ENCODE measurements at places on chromosomes 4 and X. TPM values are rescaled to one million over a fixed set of nuclear protein-coding genes. Genes with fewer than 3 reads are reported as not detected.

DNA sequence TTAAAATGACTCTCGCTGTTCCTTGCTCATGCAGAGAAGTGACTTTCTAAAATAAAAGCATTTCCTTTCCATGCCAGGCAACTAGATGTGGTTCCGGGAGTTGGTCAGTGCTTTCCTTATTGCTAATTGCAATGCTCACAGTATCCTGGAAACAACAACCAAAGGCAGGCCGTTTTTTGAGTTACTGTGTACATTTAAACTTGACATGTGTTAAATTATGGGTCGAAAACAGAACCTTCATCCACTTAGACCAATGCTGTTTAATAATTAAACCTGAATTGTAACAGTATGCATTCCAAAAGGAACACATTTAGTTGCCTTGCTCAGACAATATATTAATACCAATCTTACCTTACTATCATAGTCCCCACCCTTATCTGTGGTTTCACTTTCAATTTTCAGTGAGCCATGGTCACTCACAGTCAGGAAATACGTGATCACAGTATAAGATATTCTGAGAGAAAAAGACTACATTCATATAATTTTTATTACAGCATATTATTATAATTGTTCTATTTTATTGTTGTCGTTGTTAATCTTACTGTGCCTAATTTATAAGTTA is 102.6 kb downstream of the HS6ST2 start:
- no peak overlapping the region for H3K27ac ChIP-seq
- H3K36me3 ChIP-seq: no peaks in the 10 kb centered on the region
- no peaks in the 10 kb centered on the region for H3K27me3 ChIP-seq
- no peaks in the 10 kb centered on the region for H3K4me1 ChIP-seq

DNA sequence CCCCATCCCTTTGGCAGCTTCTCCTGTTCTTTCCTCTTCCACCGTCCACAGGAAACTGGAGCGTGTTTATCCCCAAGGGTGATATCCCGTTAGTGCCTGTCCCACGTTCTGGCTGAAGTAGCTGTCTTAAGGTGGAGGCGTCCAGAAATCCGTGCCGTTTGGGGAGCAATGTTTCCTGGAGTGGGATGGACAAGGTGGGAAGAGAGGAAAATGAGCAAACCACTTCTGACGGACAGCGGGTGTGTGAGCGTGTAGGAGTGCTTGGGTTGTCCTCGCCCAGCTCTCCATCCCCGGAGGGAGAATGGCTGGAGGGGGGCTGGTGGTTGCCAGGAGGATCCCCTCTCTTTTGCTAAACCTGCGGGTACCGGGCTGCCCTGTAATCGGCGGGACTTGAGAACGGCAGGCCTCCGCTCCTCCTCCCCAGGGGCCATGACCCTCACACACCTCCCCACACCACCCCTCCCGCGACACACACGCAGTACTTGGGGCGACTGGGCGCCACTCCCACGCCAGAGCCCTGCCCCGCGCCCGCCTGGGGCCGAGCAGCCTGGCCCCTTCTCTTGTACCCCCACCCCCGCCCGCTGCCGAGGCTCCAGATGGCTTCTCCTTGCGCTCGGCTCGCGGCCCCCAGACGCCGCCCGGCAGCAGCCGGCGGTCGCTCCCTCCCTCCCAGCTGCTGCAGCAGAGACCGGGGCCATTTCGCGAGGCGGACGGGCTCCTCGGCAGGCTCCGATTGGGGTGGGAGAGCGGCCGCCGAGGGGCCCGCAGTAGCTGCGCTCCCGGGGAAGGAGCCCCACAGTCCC is 13.9 kb upstream of the PRDM8 start:
- H3K4me3 ChIP-seq: peak overlapping the region; percentile 50
- H3K27me3 ChIP-seq: no peaks in the 10 kb centered on the region
- H3K27ac ChIP-seq: no peak overlapping the region
- H3K36me3 ChIP-seq: no peaks in the 10 kb centered on the region
- H3K4me1 ChIP-seq: peaks cover 10% of the 10 kb centered on the region
- DNase-seq: no peak

DNA sequence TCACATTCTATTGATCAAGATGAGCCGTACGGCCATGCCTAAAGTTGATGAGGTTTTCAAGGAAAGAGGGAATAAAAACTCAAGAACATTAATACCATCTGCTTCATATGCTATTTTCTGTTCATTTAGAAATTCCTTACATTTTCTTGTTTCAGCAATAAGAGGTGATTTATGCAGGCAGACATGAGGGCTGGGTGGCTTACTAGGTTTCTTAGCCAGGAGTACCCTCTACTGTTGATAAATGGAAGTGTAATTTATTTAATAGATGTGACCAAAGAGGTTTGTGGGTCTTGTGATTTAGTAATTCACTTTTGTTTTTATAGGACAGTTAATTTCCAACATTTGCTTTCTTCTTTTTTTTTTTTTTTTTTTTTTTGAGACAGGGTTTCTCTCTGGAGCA is 6.4 kb upstream of the SMIM9 start:
- no peak overlapping the region for H3K27ac ChIP-seq
- no peak for DNase-seq
- H3K36me3 ChIP-seq: no peaks in the 10 kb centered on the region
- no peaks in the 10 kb centered on the region for H3K27me3 ChIP-seq
- no peak overlapping the region for H3K4me3 ChIP-seq

DNA sequence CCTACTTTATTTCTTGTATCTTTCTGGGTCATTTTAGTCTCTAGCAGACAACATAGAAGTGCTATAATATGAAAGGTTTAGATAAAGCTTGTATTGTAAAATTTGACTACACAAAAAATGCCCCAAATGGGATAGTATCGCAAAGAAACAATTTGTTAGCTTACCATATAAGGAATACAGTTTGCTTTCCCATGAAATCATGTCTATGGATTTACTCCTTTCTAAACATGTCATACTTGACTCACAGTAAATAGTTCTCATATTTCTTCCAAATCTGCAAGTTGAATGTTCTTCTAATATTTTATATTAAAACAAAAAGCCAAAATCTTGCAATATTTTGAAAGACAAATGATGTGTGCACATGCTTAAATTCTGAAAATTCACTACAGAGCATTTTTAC is 103.9 kb downstream of the PPA2 start:
- 0 out of 2 replicates have a peak, but pooled peaks cover 3% of the 10 kb centered on the region for H3K4me1 ChIP-seq
- H3K4me3 ChIP-seq: no peak overlapping the region

- H3K4me1 ChIP-seq: no peaks in the 10 kb centered on the region
- H3K27ac ChIP-seq: no peak overlapping the region
- no peak for DNase-seq
- H3K27me3 ChIP-seq: no peaks in the 10 kb centered on the region
Measured at GRCh38 chr4:127352220-127353113, 280.3 kb upstream of the INTU start.

GRCh38 chr4:139762720-139763119 is 97.1 kb downstream of the MGST2 start:
- H3K4me1 ChIP-seq: no peaks in the 10 kb centered on the region
- no peak overlapping the region for H3K4me3 ChIP-seq
- H3K27me3 ChIP-seq: no peaks in the 10 kb centered on the region

DNA sequence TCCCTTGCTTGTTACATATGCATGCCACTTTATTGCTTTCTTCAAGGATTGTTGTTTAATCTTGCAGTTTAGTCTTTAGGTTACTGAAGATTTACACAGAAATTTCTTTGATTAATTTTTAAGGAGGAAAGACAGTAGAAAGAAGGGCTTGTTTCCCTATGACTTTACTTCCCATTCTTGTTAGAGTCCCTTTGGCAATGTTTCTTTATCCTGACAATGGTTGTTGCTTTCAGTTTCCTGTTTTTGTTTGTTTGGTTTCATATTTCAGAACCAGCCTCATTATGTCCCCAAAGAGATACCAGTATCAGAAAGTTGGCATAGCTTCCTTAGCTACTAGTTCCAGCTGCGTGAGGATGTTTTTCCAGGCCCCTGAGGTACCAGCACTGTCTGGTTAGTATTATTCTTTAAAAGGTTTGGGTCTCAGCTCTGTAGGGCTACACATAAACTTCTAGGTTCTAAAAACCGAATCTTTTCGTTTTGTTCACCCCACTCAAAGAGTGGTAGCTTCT is 61.3 kb upstream of the UNC5C start:
- no peaks in the 10 kb centered on the region for H3K36me3 ChIP-seq
- no peak overlapping the region for H3K4me3 ChIP-seq
- H3K27ac ChIP-seq: no peak overlapping the region
- no peak for DNase-seq
- H3K27me3 ChIP-seq: no peaks in the 10 kb centered on the region

DNA sequence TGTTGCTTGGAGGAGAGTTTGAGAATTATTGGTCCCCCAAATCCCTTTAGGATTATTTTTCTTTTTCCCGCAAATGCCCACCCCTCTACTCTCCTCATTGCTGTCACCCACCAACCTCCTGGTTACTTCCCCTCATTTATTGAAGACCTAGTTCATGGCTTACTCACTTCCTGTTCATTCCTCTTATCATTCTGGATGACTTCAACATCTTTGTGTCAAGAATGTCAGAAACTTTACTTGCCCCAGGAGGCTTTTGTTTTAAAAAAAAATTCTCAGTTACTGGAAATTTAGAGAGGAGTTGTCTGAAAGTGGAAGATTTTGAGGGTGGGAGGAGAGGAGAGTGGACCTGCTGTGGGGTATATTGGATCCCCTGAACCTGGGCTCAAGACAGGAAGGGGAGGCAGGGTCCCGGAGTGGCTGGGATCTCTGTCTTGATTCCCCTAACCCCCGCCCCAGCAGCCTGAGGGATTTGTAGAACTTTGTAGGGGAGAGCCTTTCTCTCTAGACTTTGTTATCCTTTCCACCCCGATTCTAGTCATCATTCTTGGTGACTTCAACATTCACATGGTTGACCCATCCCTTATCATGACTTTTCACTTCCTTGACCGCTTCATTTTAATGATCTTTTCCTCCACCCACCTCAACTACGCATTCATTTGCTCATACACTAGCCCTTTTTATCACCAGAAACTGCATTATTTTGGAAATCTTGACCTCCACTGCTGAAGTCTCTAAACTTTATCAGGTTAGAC is 69.9 kb upstream of the ESX1 start:
- peak overlapping the region; percentile 85 for H3K27ac ChIP-seq
- peaks cover 26% of the 10 kb centered on the region for H3K4me1 ChIP-seq
- H3K4me3 ChIP-seq: no peak overlapping the region
- no peaks in the 10 kb centered on the region for H3K27me3 ChIP-seq
- H3K36me3 ChIP-seq: no peaks in the 10 kb centered on the region

Gene MAGEA2
- not detected for total RNA-seq

Gene CYLC1
- not detected for total RNA-seq

Gene PABPC1L2B
- total RNA-seq: not detected

Gene SMIM10L2A
- not detected for total RNA-seq

Gene GAGE2A
- total RNA-seq: not detected

Gene FAM47E
- total RNA-seq: not detected

Data from SJSA1 (cell line).